ENCODE measurements at places on chromosomes 16 and 17.

- DNase-seq, result no peak
Observed at GRCh38 chr17:42704837-42705494, 22.6 kb downstream of the CNTNAP1 start.

DNA sequence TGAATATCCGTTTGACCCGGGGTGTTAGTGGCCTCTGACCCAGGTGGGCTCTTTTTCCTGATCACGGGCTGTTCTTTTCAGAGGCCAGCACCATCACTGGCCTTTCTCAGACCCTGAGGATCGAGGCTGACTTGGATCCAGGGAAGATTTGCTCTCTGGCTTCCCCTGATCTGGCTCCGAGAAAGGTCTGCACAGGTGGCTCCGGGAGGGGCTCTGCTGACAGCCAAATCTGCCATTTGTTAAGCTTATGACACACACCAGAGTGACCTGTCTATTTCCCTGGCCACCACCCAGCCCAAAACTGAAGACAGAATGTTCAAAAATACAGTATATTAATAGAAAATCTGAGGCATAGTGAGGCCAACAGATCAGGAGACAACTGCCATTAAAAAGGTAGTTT is 221.8 kb upstream of the TNRC6C start:
- no peak for DNase-seq

- no peak for DNase-seq
Observed at GRCh38 chr16:4612474-4612931, 2.2 kb downstream of the UBALD1 start.

GRCh38 chr17:4375039-4375748 is 8.7 kb upstream of the UBE2G1 start:
- no peak for DNase-seq

DNA sequence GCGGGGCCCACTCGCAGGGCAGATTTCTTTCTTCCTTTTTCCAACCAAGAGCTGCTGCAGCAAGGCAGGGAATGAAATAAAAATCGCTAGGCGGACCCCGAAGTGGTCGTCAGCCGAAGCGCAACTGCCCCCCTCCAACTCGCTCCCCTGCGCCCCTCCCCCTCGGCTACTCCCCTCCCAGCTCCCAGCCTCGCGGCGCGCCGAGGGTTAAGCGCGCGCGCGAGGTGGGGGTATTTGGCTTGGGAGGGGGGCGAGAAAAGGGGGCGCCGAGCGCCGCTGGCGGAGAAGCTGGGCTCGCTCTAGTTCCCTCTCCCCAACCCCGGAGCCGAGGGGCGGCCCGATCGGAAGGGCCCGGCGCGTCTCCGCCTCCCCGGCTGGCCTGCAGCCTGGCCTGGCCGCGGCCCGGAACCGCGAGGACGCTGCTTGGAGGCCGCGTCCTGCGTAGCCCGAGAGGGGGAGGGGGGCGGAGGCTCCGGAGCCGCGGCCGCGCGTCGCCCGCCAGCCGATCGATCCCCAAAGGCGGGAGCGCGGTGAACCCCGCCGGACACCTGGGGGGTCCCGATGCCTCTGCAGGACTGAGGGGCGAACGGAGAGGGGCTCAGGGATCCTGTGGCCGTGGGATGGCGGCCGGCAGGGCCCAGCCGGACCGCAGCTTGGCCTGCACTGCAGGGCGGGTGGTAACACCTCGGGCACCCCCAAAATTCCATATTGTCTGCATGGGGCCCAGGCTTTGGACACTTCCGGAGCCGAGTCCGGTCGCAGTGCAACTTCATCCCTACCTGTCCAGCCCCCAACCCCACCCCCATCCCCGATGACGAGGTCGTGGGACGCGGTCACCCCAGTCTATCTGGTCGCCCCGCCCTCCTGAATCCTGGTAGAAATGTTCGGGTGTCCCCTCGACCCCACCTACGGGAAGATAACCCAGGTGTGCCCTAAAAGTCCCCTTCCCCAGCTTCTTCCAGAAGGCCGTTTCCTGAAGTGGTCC is 4.9 kb upstream of the CBX4 start:
- no peak for DNase-seq

DNA sequence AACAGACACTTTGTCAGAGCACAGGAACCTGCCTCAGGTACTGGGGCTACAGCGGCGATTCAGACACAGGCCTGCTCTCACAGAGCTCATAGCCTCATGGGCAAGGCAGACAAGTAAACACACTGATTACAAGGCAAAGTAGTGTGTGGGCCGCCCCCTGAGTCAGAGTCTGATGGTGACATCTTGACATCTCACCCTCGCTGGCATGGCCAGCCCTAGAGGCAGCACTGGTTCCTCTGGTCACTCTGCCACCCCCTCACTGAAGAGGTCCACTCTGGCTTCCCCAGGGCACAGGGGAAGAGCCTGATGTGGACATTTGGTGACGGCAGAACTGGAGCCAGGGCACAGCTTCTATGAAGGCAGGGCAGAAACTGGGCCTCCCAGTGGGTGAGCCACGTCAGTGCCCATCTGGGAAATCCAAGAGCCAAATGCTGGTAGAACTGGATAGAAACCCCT is 32.9 kb upstream of the TOB1 start:
- no peak for DNase-seq

DNA sequence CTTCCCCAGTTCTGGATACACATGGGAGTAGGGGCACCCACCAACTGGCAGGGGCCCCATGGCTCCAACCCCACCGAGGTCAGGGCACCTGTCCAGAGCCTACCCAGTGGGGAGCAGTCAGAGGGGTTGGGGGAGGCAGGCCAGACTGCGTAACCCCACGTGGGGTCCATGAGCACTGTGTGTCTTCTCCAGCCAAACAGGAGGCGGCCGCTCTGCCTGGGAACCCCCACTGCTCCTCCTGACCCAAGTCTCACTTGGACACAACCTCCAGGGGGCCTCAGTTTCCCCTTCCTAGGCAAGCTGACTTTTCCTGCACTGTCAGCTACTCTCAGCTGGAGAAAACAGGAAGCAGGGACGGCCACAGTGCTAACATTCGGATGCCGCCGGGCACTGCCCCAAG is 7.5 kb downstream of the ZNF469 start:
- DNase-seq, result no peak

DNA sequence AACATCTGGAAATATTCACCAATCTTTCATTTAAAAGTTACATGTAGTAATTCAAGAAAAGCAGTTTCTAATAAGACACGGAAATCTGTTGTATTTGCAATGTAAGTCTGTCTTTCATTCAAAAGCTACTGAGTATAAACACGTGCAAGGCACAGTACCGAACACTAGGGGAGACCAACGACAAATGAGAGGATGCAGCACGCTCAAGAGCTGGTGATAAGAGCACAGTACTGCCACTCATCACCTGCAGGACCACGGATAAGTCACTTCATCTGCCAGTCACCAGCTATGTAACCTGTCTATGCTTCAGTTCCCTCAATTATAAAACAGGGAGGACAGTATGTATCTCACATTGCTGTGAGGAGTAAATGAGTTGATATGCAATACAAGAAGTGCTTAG is 67.1 kb downstream of the CLEC18A start:
- no peak for DNase-seq

DNA sequence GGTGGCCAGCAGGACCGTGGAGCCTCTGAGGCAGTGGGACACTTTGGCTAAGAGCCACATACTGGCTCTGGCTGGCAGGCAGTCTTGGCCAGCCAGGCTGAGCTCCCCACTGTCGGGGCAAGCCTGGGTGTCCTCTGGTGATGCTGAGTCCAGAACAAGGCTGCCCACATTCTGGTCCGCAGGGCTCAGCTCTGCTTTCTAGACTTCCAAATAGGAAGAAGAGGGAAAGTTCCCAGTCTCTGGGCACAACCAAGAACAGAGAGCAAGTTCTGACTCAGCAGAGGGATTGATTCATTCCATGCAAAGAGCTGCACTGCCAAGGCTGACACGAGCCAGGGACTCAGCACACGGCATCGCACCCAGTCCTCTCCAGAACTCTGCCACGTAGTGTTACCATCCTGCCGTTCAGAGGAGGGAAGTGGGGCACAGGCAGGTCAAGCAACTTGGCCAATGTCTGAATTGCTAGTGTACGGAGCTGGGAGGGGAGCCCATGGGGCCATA is 58.9 kb downstream of the NOS2 start:
- no peak for DNase-seq

- no peak for DNase-seq
Observed at GRCh38 chr17:42178817-42179216, 2.1 kb downstream of the KCNH4 start.

DNA sequence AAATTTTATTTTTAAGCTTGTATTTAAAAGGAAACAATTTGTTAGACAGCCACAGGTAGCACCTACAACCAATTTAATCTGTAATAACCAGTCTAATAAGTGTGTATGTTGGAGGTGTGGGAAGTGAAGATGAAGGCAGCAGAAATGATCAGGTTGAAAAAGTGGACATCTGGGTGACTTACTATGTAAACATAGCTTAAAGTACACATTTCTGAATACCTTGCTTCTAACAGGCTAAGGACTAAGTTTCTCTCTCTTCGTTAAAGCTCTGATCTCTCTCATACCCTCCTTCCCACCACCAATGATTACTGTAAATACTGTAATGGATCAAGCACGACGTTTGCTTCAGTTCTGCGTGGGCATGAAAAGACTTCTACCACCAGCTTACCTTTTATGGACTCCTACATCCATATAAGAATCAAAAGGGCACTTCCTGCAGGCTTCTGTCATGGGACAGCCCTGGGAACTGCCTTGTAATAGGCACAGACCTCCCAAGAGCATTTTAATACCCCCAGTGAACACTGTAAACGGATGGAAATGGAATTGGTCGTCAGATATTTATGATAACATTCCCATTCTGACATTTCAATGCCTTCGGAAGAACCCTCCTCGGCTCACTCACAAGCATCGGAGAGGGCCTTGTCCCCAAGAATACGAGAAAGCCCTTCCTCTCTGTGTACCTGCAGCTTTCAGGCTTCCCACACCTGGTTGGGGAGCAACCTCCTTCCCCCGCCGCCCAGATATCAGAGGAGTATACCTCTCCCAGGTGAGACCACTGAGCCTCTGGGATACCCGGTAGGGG is 700 bp downstream of the CCDC43 start:
- no peak for DNase-seq

GRCh38 chr16:23072084-23072599 is 77.1 kb downstream of the USP31 start:
- DNase-seq, result peak; percentile 33

DNA sequence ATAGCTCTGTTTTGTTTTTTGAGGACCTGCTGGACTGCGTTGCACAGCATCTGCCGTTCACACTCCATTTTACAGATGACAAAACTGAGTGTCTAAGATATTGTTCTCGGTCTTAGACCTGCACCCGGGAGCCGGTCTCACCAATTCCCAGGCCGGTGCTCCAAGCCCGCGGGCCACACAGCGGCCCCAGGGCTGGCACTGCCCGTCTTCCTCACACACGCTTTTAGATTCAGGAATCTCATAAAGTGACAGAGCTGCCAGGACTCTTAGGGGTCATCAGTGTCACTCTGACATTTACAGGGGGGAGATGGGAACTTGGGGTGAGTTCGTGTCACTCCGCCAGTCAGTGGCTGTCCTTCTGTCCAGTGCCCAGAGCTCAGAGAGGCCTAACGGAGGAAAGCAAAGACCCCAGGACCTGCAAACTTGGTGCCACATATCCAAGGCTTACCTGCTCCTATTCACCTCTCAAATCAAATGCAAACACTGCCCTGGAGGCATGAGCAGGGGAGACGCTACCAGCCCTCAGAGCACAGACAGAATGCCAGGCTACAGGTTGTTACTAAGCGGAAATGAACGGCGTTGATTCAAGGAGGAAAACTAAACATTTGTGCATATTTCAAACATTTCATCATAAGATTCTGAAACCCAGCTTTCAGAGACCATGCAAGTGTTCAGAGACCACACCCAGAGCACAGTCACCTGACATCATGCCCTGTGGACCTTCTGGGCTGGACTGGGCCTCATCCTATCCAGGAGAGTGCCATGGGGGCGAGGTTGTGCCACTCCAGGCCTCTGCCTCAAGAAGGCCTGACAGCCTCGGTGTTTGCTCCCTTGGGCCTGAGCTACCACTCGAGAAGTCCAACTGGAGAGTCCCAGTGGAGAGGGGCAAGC is 29.5 kb downstream of the TNFRSF13B start:
- DNase-seq, result no peak

GRCh38 chr16:28937222-28937876 is 5.6 kb downstream of the CD19 start:
- no peak for DNase-seq

DNA sequence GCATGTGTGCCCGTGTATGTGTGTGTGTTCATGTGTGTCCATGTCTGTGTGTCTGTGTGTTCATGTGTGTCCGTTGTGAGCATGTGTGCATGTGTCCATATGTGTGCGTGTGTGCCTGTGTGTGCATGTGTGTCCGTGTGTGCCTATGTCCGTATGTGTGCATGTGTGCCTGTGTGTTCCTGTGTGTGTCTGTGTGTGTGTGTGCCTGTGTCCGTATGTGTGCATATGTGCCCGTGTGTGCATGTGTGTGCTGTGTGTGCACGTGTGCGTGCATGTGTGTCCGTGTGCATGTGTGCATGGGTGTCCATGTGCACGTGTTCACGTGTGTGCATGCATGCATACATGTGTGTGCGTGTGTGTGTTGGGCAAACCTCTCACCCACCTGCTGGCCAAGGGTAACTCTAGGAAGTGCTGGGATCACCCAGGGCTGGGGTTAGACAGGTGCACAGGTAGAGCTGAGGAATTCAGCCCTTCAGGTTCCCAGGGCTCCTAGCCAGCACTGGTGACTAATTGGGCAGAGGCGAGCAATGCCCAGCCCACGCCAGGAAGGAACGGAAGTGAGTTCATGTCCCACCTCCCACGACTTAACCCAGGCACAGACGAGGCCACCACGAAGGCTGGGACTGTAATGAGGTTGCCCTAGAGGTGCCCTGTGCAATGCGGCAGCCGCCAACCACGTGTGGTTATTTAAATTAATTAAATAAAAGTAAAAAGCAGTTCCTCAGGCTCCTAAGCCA is 8.2 kb upstream of the CSNK1D start:
- DNase-seq, result no peak

Data from AG09309 (cell line).